ENCODE measurements at places on chromosomes 1 and 21. TPM values are rescaled to one million over a fixed set of nuclear protein-coding genes. Genes with fewer than 3 reads are reported as not detected.

ADAMTSL4 gene
- 8.1 TPM for total RNA-seq

DNA sequence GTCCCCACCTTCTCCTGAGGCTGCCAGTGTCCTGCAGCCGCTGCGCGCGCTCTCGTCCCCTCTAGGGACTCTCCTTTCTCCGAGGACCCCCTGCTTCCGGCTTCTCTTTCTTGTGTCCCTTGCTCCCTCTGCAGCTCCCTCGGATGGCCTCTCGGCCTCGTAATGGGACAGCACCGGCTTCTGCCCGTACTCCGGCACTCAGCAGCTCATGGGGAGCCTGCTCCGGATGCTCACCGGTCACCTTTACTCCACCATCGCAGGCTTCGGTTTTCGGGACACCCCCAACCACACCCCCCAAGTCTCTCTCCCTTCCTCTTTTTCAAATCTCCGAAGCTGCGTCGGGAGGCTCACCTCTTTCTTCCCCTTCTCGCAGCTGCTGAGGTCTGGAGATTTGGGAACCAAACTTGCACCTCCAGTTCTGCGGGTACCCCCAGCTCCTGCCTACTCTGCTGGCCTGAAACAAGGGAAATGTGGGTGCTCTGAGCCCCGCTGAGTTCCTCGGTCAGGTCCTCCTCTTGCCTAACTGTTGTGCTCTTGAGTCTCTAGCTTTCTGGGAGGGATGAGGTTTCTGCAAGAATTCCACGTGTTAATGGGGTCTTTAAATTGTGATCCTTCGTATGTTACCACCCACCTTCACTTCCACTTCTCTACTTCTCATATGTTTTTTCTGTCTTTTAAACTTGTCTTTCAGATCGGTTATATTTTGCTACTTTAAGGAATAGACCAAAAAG lies 930 bp downstream of the CDC14A start:
- peak; percentile 52 for DNase-seq

C8B gene
- not detected for total RNA-seq

DNA sequence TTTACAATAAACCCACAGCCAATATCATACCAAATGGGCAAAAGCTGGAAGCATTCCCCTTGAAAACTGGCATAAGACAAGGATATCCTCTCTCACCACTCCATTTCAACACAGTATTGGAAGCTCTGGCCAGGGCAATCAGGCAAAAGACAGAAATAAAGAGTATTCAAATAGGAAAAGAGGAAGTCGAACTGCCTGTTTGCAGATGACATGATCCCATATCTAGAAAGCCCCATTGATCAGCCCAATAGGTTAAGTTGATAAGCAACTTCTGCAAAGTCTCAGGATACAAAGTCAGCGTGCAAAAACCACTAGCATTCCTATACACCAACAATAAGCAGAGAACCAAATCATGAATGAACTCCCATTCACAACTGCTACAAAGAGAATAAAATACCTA lies 235.5 kb downstream of the DPYD start:
- DNase-seq = no peak

DNA sequence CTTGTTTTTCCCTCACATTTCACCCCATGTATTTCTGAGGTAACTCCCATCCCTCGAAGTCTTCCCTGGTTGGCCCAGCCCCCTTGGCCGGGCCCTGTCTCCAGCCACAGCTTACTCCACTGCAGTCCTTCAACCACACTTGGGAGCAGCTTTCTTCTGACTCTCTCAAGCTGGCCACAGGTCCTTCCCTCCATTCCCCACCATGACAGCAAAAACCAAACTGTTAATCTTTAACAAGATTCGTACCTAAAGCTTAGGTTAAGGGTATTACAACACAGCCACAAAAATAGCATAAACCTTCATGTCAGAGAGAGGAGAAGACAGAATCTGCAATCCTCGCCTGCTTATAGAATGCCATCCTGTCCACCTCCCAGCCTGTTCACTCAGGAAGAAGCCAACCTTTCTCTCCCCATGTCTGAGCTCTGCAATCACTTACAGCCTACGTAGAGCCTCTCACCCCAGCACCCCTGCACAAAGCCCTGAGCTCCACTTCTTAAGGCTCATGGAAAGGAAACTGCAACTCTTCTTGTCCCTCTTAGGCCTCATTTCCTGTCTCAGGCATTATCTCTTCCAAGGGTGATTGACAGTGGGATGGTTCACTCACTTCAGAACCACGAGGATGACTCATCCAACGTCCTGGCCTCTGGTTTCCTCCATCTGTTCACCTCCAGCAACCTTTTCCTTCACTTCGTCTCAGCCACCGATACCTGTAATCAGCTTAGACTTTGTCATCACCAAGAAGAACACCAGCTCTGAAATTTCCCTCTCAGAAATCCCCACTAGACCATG lies 72.8 kb downstream of the CD2 start:
- no peak for DNase-seq

GRCh38 chr1:205783904-205784303 lies 8.6 kb upstream of the RAB29 start:
- DNase-seq = no peak

LRRC7 gene
- total RNA-seq = 0.11 TPM

- no peak for DNase-seq
These were observed 1.1 kb upstream of the EDN2 start for GRCh38 chr1:41485605-41486004.

- peak; percentile 75 for DNase-seq
These were observed 46.6 kb downstream of the PACC1 start for GRCh38 chr1:212368073-212368484.

DNA sequence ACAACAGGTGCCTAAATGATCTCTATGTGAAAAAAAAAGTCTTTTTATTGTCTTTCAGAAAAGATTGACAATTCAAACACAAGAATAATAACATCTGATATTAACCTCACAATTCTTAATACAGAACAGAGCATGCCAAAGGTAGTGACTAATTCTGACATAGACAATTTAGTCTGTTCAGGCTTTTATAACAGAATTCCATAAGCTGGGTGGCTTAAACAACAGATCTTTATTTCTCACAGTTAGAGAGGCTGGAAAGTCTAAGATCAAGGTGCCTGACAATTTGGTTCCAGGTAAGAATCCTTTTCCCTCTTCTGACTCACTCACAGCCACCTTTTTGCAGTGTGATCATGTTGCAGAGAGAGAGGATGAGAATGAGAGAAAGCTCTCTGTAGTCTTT lies 27.0 kb downstream of the DPYD start:
- no peak for DNase-seq

GRCh38 chr1:199399996-199400724 lies 627.4 kb upstream of the NR5A2 start:
- DNase-seq = no peak

DNA sequence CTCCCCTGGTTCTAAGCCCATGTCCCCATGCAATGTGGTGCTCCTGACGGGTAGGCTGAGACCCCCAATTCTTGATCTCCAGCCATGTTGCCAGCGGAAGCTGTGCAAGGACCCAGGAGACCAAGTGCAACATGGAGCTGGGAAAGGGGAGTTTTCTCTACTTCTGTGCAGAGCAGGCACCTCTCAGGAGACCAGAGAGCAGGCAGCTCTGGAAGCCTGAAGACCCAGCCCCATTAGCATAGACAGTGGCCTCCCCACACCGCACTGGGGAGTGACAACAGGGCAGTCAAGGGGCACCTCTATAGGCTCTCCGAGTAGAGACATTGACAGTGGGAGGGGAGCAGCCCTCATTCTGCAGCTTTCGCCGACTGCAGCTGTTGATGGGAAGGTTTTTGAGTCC lies 410.2 kb downstream of the MATN1 start:
- DNase-seq = no peak

ACTL8 gene
- total RNA-seq = 1.4 TPM

- no peak for DNase-seq
These were observed 724 bp downstream of the PADI1 start for GRCh38 chr1:17205652-17206051.

DNA sequence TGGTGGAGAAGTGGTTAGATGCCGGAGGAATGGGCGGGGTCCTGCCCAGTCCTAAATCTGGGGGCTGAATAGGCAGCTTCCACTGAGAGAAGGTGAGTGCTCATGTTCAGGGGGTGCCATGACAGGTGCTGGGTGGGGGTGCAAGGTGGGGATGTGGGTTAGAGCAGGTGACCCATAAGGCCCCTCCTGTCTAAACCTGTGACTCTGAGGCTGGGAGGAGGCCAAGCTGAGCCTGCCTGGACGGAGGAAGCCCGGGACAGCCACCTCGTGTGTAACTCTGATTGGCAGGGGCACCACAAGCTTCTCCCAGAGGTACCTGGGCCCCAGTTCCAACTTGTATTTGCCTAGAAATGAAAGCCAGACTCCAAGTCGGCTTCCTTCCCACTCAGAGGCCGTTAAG lies 10.7 kb downstream of the GPR157 start:
- DNase-seq = no peak
